ENCODE measurements at places on chromosomes 3 and 15. TPM values are rescaled to one million over a fixed set of nuclear protein-coding genes. Genes with fewer than 3 reads are reported as not detected.

Gene SLC28A2
- not detected for total RNA-seq

GRCh38 chr3:194592798-194593752 is 40.1 kb downstream of the TMEM44 start:
- no peak overlapping the region for H3K27ac ChIP-seq
- no peak overlapping the region for H3K4me3 ChIP-seq
- no peaks in the 10 kb centered on the region for H3K4me1 ChIP-seq
- H3K27me3 ChIP-seq, result no peaks in the 10 kb centered on the region
- no peaks in the 10 kb centered on the region for H3K36me3 ChIP-seq
- DNase-seq, result no peak

Gene MAP6D1
- 2.6 TPM for total RNA-seq

Gene FBXO40
- not detected for total RNA-seq

DNA sequence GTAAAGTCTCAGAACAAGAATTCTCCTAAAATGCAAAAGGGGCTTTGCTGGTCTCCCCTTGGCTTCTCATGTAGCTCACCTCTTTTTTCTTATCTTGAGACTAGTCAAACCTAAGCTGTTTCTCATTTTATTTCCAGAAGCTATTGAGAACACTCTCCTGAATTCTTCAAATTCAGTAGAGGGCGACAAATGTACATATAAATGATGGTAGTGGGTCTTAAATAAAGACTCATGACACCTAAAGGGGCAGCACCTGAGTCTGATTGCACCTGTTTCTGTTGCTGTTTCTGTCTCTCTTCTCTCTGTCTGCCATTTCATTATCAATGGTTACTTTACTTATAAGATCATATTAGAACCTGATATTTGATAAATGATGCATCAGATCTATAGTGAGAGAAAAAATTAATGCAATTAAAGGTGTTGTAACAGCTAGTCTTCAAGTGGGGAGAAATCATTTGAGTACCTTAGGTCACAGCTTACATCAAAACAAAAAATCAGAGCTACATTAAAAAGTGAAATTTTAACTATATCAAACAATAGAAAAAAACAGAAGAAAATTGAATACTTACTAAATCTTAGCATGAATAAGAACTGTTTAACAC is 7.0 kb downstream of the ADIPOQ start:
- peak overlapping the region; percentile 86 for H3K27ac ChIP-seq
- no peak for DNase-seq
- H3K36me3 ChIP-seq, result peaks cover 20% of the 10 kb centered on the region
- H3K4me1 ChIP-seq, result peaks cover 33% of the 10 kb centered on the region
- H3K4me3 ChIP-seq, result no peak overlapping the region

DNA sequence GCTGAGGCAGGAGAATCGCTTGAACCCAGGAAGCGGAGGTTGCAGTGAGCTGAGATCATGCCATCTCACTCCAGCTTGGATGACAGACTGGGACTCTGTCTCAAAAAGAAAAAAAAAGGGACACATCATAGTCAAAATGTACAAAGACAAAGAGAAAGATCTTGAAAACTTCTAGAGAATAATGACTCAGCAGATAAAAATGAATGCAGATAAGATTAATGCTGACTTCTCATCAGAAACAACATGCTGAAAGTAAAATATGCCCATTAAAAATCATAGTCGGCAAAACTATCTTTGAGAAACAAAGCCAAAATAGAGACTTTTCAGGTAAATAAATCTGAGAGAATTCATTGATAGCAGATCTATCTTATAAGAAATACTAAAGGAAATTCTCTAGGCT is 271.1 kb upstream of the GPR149 start:
- H3K27me3 ChIP-seq, result no peaks in the 10 kb centered on the region
- no peak overlapping the region for H3K27ac ChIP-seq
- H3K36me3 ChIP-seq, result no peaks in the 10 kb centered on the region
- no peaks in the 10 kb centered on the region for H3K4me1 ChIP-seq
- no peak for DNase-seq
- no peak overlapping the region for H3K4me3 ChIP-seq

DNA sequence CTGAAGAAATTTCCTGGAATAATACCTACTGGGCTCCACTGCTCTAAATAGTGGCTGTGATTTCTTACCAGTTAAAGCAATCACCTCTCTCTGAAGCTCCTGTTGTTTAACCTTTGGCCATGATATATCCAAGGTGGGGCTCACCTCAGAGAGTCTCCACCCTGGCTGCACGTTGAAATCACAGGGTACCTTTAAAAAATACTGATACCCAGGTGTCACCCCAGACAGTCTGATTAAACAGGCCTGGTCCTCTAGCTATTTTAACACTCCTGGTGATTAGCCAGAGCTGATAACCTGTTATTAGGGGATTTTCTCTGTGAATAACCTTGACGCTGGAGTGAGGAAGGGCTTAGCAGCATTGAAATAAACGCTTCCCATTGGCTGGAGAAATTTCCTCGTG is 22.3 kb upstream of the ZBTB38 start:
- DNase-seq, result no peak
- no peak overlapping the region for H3K27ac ChIP-seq
- H3K4me3 ChIP-seq, result no peak overlapping the region
- no peaks in the 10 kb centered on the region for H3K4me1 ChIP-seq
- no peaks in the 10 kb centered on the region for H3K36me3 ChIP-seq

DNA sequence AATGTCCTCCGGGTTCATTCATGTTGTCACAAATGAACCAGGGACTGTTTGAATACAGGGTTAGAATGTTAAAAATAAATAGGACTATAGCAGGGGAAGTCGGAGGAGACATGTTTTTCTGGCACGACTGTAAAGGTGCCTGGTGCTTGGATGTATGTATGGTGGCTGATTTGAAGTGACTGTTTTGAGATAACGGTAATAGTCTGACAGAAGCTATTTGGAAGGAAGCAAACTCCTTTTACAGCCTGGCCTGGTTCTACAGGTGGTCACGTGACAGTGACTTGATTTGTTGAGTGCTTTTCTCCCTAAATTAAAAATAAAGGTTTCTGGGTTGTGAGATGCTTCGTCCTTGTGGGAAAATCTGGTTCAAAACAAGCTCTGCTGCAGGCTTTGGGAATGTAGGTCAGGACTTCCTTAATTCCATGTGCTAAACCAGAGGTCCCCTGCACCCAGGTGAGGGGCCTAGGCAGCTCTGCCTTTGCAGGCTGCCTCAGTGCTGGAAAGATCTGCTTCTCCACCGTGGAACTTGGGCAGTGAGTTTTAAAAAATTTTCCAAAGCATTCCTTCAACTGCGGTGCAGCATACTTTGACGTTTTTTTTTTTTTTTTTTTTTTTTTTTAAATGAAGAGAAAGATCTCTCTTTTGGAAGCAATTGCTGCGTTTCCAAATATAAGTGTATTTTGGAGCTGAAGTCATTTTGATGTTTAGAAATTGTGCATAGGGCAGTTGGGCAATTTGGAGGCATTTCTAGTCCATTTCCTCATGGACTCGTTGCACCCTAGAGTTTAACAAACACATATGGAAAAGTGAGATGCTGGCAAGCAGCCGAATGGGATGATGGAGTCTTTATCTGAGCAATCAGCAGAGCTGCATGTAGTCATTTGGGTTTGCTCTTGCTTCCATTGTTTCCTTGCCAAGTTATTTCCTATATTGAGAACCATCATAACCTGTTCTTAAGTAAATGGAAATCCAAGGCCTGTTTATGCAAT is 30.9 kb downstream of the ITPR1 start:
- H3K27ac ChIP-seq, result no peak overlapping the region
- H3K36me3 ChIP-seq, result no peaks in the 10 kb centered on the region
- H3K4me3 ChIP-seq, result no peak overlapping the region
- peaks cover 28% of the 10 kb centered on the region for H3K4me1 ChIP-seq
- no peaks in the 10 kb centered on the region for H3K27me3 ChIP-seq

Gene RCN2
- 32.2 TPM for total RNA-seq

Gene MKRN2OS
- total RNA-seq, result not detected

DNA sequence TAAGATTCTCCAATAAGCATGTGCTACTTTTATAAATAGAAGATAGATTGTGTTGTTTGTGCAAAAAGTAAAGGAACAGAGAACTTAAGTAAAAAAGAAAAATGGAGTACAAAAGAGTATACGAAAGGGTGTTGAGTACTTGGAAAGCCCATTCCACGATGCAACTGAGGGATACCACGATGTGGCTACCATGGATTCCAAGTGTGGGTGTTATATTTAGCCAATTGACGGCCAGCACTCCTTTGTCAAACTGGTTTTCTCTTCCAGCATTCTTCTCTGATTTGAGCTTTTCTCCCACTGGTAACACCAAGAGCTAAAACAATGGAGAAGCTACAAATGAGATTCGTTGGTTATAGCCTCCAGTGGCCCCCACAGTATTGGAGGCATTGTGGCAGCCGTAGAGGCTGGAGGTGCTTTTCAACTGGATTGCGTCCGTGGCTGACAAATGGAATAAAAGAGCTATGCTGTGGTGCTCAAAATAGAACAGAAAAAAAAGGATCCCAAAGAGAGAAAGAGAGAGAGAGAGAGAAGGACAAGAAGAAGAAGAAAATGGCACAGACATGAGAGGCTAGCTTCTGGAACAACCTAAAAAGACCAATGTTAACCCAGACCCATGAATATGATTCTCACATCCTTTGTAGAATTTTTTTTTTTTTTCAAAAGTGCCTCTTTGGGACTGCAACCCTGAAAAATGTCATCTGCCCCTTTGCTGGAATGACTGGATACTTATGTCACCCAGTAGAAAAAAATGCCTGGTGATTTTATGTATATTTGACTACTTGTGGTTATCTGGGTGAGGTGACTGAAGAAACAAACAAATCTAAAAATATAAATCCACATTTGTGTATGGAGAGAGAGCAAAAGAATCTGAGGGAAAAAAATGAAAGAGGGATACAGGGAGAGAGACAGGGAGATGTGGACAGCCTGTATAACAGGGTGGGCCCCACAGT is 345.1 kb downstream of the RORA start:
- no peak overlapping the region for H3K4me3 ChIP-seq
- H3K36me3 ChIP-seq, result no peaks in the 10 kb centered on the region
- H3K4me1 ChIP-seq, result peaks cover 17% of the 10 kb centered on the region
- H3K27me3 ChIP-seq, result peaks cover 12% of the 10 kb centered on the region
- H3K27ac ChIP-seq, result no peak overlapping the region
- no peak for DNase-seq

DNA sequence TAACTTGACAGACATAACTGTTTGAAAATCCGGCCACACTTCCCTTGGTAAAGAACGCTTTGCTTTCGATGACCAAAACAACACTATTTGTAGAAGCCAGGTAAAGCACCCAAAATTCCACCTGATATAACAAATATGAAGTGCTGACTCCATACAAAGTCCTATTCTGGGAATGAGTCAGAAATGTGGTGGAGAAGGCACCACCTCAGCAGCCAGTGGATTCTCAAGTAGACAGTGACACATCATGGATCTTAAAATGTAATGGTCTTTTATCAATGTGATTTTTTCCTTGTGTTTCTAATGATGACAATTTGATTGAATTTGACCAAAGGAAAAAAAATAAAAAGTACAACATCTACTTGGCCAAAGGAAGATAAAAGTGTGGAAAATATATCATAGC is 135.0 kb upstream of the WNT5A start:
- H3K4me3 ChIP-seq, result no peak overlapping the region
- H3K27me3 ChIP-seq, result peaks cover 2% of the 10 kb centered on the region
- no peak overlapping the region for H3K27ac ChIP-seq

Gene PARP15
- 72.9 TPM for total RNA-seq

Gene CPLX3
- 1.7 TPM for total RNA-seq

- no peaks in the 10 kb centered on the region for H3K36me3 ChIP-seq
- no peaks in the 10 kb centered on the region for H3K27me3 ChIP-seq
- no peak overlapping the region for H3K4me3 ChIP-seq
- no peak for DNase-seq
Observed at GRCh38 chr3:102353805-102354204, 81.0 kb upstream of the ZPLD1 start.

Gene DUOXA2
- total RNA-seq, result not detected

GRCh38 chr3:136882571-136882970 is 20.6 kb downstream of the NCK1 start:
- H3K36me3 ChIP-seq, result peaks cover 7% of the 10 kb centered on the region
- no peak overlapping the region for H3K27ac ChIP-seq
- H3K27me3 ChIP-seq, result no peaks in the 10 kb centered on the region

Gene ZNF860
- total RNA-seq, result not detected

Gene TMEM212
- not detected for total RNA-seq

DNA sequence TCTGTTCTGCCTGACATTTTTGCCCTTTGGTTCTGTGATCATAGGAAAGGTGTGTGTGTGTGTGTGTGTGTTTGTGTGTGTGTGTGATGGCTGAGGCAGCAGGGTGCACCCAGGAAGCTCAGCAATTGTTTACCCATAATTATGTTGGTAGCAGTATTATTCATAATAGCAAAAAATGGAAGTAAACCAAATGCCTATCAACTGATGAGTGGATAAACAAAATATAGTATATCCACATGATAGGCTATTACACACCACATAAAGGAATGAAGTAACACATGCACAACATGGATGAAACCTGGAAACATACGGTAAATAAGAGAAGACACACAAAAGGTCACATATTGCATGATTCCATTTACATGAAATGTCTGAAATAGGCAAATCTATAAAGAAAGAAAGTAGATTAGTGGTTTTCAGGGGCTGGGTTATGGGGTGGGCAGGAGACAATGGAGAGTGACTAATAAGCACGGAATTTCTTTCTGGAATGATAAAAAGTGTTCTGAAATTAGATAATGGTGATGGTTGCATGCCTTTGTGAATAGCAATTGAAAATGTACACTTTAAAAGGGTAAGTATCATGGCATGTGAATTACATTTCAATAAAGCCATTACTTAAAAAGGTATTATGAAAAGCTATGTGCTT is 167.2 kb downstream of the POLR2M start:
- peaks cover 2% of the 10 kb centered on the region for H3K4me1 ChIP-seq
- no peak overlapping the region for H3K27ac ChIP-seq
- DNase-seq, result no peak
- H3K4me3 ChIP-seq, result no peak overlapping the region
- H3K36me3 ChIP-seq, result peaks cover 9% of the 10 kb centered on the region

- no peaks in the 10 kb centered on the region for H3K36me3 ChIP-seq
- no peaks in the 10 kb centered on the region for H3K27me3 ChIP-seq
- no peak overlapping the region for H3K4me3 ChIP-seq
- no peak for DNase-seq
Observed at GRCh38 chr3:53274938-53275605, 19.2 kb upstream of the TKT start.

Gene GLDN
- not detected for total RNA-seq

GRCh38 chr3:5442106-5442785 is 254.7 kb downstream of the EDEM1 start:
- DNase-seq, result no peak
- H3K4me3 ChIP-seq, result no peak overlapping the region
- H3K4me1 ChIP-seq, result no peaks in the 10 kb centered on the region
- H3K27ac ChIP-seq, result no peak overlapping the region

DNA sequence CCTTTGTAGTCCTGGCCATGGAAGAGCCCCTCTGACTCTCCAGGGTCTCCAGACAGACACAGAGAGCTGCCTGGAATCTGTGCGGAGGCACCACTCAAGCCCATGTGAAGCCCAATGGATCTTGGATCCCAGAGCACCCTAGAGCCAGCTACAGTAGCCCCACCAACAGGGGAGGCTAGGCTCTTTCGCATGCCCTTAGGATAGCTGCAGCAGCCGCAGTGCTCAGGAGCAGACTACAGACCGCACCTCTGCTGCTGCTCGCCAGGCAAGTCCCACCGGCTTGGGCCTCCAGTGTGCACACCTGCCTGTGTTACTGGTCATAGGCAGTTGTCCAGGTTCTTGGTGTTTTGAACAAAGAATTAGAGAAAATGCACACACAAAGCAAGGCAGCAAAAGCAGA is 131.6 kb downstream of the SPATA16 start:
- H3K4me1 ChIP-seq, result no peaks in the 10 kb centered on the region
- no peak overlapping the region for H3K27ac ChIP-seq
- no peak overlapping the region for H3K4me3 ChIP-seq
- no peak for DNase-seq
